ENCODE measurements at places on chromosomes 4 and X.

DNA sequence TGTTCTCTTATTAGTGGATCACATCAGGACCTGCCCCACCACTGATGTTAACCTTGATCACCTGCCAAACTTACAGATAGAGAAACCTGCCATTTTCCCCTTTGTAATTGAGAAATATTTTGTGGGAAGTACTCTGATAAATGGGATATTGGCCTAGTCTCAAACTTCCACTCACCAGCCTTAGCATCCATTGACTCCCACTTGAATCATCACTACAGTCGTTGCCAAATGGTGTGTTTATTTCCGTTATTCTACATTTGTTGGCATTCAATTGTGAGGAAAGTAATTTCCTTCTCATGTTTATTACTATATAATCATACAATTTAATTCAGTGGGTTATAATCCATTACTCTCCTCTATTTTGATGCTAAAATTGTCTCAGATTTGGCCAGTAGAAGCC, 156.4 kb upstream of the CXCL13 start:
- no peak for DNase-seq

- DNase-seq, result peak; percentile 23
These were observed 54.0 kb downstream of the JADE1 start for GRCh38 chr4:128863312-128864075.

DNA sequence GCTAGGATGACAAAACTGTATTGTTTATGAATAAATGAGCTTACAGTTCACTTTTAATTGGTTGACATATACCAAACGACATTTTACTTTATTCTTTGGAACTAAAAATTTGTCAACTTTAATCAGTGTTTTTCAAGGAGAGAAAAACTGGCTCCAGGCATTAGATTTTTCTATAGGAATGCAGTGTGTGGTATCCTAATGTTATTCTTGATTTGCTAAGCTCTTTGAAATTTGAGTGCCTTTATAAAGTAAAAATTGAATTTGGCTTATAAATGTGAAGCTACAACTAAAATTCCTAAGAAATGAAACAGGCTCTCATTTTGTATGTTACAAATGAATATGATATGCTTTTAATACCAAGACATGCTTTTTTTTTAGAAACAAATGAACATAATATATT, 442.2 kb upstream of the TRAM1L1 start:
- DNase-seq, result no peak

DNA sequence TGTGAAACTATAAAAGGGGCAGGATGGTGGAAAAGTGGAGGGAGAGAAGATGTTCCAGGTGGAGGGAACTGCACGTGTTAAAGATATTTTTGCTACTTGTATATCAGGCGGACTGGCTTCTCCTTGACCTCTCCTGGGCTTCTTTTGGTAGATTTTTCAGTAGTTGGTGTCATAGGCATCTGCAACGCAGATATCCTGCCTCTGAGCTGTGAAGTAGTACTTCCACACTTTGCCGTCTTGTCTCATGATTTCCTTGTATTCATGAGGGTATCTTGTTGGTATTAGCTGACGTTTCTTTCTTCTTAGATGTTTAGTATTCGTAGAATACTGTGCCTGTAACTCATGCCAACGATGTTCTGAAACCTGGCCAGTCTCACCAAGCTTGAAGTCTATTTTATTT, 81.0 kb downstream of the WWC2 start:
- no peak for DNase-seq

DNA sequence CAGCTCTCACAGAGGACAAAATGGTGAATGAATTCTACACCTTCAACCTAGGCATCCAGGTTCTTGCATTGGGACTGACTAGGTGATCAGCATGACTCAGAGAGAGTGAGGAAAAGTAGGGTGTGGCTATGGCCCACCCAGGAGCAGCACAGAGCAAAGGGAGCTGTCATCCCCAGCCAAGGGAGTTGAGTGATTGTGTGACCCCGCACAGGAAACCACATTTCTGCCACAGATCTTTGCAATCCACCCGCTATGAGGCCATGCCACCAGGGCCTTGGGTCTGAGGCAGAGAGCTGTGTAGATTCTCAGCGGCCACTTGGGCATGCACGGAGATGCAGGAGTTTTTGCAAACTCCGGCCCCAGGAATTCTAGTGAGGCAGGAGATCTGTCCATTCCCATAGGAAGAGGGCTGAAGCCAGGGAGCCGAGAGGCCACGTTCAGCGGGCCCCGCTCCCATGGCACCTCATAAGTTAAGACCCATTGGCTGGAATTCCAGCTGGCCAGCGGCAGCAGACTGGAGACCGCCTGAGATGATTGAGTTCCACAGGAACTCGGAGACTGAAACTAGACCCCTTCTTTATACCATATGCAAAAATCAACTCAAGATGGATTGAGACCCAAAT, 75.9 kb downstream of the NAA11 start:
- no peak for DNase-seq

All from NCI-H774 (cell line).